ENCODE measurements at places on chromosomes 2 and 18. TPM values are rescaled to one million over a fixed set of nuclear protein-coding genes. Genes with fewer than 3 reads are reported as not detected.

Gene VWC2L
- not detected for total RNA-seq

- no peak for DNase-seq
These were observed 115.9 kb upstream of the FOSL2 start for GRCh38 chr2:28276807-28277206.

- DNase-seq = no peak
These were observed 83.7 kb downstream of the DSEL start for GRCh38 chr18:67432806-67433205.

GRCh38 chr2:178700922-178701342, 106.3 kb downstream of the TTN start:
- no peak for DNase-seq

Gene KIF5C
- 22.1 TPM for total RNA-seq

All from tibial nerve (tissue), 4 donors.